Naive thymus-derived CD8-positive, alpha-beta T cell (primary cell): ENCODE measurements at places on chromosomes 16 and 17. TPM values are rescaled to one million over a fixed set of nuclear protein-coding genes. Genes with fewer than 3 reads are reported as not detected.

IRX3 gene
- total RNA-seq = not detected

DNA sequence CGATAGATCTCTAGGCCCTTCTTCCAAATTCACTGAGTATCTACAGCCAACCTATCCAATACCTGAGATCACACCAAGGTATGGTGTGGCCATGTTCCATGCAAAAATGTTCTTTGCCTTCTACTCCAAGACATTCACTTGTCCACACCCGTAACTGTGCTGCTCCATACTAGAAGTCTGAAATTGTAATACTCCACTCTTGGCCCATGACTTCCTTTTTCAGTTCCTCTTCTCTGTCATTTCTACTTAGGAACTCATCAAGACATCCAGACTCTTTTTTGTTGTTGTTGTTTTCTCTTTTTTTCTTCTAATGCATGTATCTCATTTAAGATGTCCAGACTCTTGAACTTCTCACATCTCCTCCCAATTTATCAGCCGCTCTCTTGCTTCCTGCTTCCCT, 42.5 kb upstream of the KSR1 start:
- DNase-seq = no peak

GRCh38 chr16:88527186-88527936, 42.8 kb upstream of the ZC3H18 start:
- peak; percentile 58 for DNase-seq

DNA sequence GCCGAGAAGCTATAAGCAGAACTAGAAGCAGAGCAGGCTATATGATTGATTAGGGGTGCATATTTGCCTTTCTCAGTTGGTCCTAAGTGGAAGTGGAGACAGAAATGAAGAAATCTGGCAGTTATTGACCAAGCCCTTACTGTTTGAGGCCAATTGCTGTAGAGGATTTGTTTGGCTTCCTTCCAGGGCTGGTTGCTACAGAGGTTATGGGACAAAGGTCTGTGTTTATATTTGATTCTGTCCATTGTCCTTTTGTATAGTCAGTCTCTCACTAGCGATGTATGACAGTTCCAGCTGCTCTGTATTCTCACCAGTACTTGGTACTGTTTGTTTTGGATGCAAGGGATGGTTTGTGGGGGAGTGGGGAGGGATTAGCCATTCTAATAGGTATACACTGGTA, 7.3 kb upstream of the ALOX15 start:
- DNase-seq = no peak

- DNase-seq = peak; percentile 68
Observed at GRCh38 chr16:10256784-10257641, 74.8 kb upstream of the GRIN2A start.

DNA sequence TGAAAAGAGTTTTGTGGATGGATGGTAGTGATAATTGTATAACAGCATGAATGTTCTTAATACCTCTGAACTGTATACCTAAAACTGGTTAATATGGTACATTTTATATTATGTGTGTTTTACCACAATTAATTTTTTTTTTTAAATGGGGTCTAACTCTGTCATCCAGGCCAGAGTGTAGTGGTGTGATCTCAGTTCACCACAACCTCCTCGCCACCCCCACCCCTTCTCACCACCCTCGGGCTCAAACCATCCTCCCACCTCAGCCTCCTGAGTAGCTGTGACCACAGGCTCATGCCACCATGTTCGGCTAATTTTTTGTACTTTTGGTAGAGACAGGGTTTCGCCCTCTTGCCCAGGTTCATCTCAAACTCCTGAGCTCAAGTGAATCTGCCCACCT, 123.2 kb downstream of the CDRT15L2 start:
- no peak for DNase-seq

KRT17 gene
- total RNA-seq = not detected

DNA sequence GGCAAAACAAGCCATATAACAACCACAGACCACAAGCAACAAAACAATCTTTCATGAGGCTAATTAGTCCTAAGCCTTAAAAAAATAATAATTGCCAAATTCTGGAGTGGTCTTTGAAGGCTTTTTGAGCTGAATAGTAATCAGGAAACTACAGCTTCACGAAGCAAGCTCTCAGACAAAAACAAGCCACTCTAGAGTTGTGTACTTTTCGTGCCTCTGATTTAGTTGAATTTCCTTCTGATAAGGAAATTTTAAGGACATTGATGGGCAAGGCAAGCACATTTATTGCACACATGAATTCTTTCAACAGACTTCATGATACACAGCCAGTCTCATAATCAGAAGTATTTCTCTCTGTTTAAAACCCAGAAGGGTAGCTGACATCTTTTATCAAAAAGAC, 130.8 kb upstream of the IRX3 start:
- DNase-seq = no peak

SLC6A2 gene
- total RNA-seq = not detected

- no peak for DNase-seq
Observed at GRCh38 chr17:34858591-34859565, 102.4 kb downstream of the CCT6B start.

FOXJ1 gene
- 3.7 TPM for total RNA-seq

TVP23C gene
- 16.1 TPM for total RNA-seq

DNA sequence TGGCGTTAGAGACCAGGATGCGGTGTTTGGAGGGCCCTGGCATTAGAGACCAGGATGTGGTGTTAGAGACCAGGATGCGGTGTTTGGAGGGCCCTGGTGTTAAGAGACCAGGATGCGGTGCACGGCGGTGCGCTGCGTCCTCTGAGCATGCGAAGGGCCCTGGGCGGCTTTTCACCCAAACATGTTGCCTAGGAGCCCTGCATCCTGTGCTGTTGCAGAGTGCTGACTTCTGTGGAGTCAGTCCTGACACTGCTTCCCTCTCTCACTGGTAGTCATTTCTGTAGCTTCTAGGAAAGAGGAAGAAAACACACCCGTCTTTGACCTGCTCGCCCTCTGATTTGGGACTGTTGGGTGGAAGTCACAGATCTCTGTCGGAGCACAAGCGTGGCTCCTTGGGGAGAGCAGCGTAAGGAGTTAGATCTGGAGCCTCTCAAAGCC, 141.2 kb downstream of the LAT start:
- no peak for DNase-seq

GRCh38 chr16:569445-570254, at the start of gene PIGQ:
Gene PIGQ, plus strand, starts transcription at chr16:569968. Its CDS starts 4,107 bp downstream, at chr16:574075.
- DNase-seq = peak; percentile 59
